Spleen (tissue), 13 donors: ENCODE measurements at places on chromosomes 12 and 14. TPM values are rescaled to one million over a fixed set of nuclear protein-coding genes. Genes with fewer than 3 reads are reported as not detected.

Gene CEP170B
- 7.0 TPM for total RNA-seq

Gene LRP1-AS
- not detected for total RNA-seq

Gene TMTC2
- 4.3 TPM for total RNA-seq

Gene RFX4
- not detected for total RNA-seq

Gene HCAR3
- total RNA-seq: 36.9 TPM

Gene DENND5B
- total RNA-seq: 30.5 TPM

Gene MYO1H
- not detected for total RNA-seq

Gene KITLG
- total RNA-seq: 2.6 TPM

Gene APOF
- total RNA-seq: not detected

Gene DBX2
- not detected for total RNA-seq

GRCh38 chr14:100621806-100622205 is 34.6 kb upstream of the BEGAIN start:
- H3K27ac ChIP-seq: no peak overlapping the region
- peak; percentile 61 for DNase-seq
- no peak overlapping the region for H3K4me3 ChIP-seq

- no peaks in the 10 kb centered on the region for H3K36me3 ChIP-seq
- no peak overlapping the region for H3K27ac ChIP-seq
- no peaks in the 10 kb centered on the region for H3K27me3 ChIP-seq
- no peaks in the 10 kb centered on the region for H3K4me1 ChIP-seq
Observed at GRCh38 chr12:117563706-117564105, 202.3 kb upstream of the NOS1 start.

DNA sequence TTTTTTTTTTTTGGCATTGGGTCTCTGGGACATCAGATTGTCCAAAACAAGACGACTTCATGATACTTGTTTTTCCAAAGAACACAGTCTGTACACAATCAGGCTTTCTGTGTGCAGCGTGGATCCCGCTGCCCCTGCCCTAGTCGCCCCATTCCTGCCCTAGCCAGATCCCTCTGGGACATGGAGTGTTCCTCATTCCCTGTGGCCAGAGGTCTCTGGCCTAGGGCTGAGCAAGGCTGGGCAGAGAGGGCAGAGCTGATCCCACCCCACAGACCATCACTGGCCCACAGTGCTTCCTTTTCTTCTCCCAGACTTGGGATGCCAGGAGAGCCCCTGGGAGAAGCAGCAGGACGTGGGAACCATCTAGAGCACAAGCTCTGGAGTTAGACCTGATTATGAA is 20.9 kb upstream of the EIF2B2 start:
- DNase-seq: no peak
- H3K4me1 ChIP-seq: no peaks in the 10 kb centered on the region
- H3K27ac ChIP-seq: no peak overlapping the region
- no peaks in the 10 kb centered on the region for H3K36me3 ChIP-seq

DNA sequence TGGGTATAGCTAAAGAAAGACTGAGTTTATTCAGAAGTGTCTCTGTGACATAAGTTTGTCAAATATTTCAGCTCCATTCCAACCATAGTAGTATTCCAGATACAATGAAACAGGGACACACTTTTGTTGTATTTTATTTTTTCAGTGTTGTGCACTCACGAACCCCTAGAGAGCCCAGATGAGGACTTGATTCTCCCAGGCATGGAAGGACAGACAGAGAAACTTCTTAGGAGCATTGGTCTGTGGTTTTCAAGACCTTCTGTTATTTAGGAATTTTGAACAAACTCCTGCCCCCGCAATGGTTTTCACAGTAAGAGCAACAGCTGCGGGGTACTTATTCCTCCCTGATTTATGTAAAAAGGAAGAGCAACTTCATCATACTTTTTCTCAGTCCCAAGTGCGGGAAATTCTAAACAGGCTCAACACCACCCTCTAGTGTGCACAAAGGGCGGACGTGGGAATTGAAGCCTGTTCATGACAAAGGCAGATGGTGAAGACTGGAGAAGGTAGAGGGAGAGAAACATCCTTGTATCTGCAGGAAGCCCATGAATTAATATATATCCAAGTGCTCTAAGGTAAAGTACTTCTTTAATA is 147.6 kb downstream of the PAH start:
- no peak for DNase-seq
- no peaks in the 10 kb centered on the region for H3K4me1 ChIP-seq
- H3K27me3 ChIP-seq: no peaks in the 10 kb centered on the region
- H3K27ac ChIP-seq: no peak overlapping the region

- H3K4me1 ChIP-seq: peaks cover 81% of the 10 kb centered on the region
- peak overlapping the region; percentile 89 for H3K27ac ChIP-seq
Observed at GRCh38 chr14:21072031-21072473, 1.9 kb downstream of the ARHGEF40 start.

DNA sequence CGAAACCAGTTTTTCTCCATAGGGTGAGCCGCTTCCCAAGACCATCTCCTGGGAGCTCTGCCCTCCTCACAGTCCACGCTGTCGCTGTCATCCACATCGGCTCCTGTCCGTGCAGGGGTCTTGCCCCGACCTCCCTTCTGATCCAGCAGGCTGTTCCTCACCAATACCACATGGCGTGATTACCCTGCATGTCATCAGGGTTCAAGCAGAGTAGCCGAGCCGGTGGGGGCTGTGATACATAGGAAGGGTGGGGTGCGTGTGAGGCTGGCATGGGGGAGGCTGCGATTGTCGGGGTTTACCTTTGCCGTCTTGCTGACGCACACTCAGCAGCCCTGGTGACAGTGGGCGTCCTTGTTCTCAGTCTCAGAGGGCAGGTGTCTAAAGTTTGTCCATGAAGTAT is 17.0 kb downstream of the TEDC1 start:
- no peaks in the 10 kb centered on the region for H3K4me1 ChIP-seq
- no peak for DNase-seq
- no peaks in the 10 kb centered on the region for H3K27me3 ChIP-seq

GRCh38 chr12:122501489-122501989 is 807 bp upstream of the ZCCHC8 start:
- H3K36me3 ChIP-seq: peaks cover 35% of the 10 kb centered on the region
- H3K4me1 ChIP-seq: peaks cover 48% of the 10 kb centered on the region
- peak overlapping the region; percentile 74 for H3K4me3 ChIP-seq
- H3K27ac ChIP-seq: peak overlapping the region; percentile 99
- H3K27me3 ChIP-seq: no peaks in the 10 kb centered on the region

GRCh38 chr12:131751335-131751734 is 40.4 kb downstream of the SFSWAP start:
- no peaks in the 10 kb centered on the region for H3K27me3 ChIP-seq
- no peaks in the 10 kb centered on the region for H3K4me1 ChIP-seq
- peaks cover 100% of the 10 kb centered on the region for H3K36me3 ChIP-seq
- H3K4me3 ChIP-seq: no peak overlapping the region

DNA sequence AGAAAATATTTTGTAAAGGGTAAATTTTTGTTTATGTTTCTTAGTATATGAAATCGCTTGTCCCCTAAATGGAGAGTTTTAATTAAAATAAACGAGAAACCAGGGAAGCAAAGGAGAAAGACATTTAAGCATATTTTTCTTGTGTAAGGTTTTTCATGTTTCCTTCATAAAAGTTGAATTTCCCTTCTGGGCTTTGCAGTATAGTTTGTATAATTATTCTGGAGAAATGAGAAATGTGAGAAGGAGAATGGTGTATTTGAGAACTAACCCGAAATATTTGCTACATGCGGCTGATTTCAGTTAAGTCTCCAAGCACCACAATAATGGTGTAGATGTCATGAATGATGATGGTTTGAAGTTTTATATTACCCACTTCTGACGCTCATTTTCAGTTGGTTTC is 307.7 kb upstream of the SEL1L start:
- H3K27me3 ChIP-seq: no peaks in the 10 kb centered on the region
- no peaks in the 10 kb centered on the region for H3K4me1 ChIP-seq
- no peak for DNase-seq
- no peaks in the 10 kb centered on the region for H3K36me3 ChIP-seq

GRCh38 chr14:98103705-98104104 is 1168.3 kb downstream of the BCL11B start:
- H3K27ac ChIP-seq: no peak overlapping the region
- H3K4me3 ChIP-seq: no peak overlapping the region
- H3K36me3 ChIP-seq: no peaks in the 10 kb centered on the region
- DNase-seq: no peak

GRCh38 chr12:46370792-46371717 is 1.5 kb downstream of the SLC38A2 start:
- peak overlapping the region; percentile 97 for H3K4me3 ChIP-seq
- peak; percentile 96 for DNase-seq
- peak overlapping the region; percentile 90 for H3K27ac ChIP-seq
- peaks cover 64% of the 10 kb centered on the region for H3K4me1 ChIP-seq
